ENCODE measurements at places on chromosomes 11 and 22.

GRCh38 chr11:1419811-1420210 lies 30.1 kb downstream of the BRSK2 start:
- DNase-seq = no peak

- no peak for DNase-seq
Measured at GRCh38 chr22:27857443-27857842, 55.9 kb upstream of the MN1 start.

DNA sequence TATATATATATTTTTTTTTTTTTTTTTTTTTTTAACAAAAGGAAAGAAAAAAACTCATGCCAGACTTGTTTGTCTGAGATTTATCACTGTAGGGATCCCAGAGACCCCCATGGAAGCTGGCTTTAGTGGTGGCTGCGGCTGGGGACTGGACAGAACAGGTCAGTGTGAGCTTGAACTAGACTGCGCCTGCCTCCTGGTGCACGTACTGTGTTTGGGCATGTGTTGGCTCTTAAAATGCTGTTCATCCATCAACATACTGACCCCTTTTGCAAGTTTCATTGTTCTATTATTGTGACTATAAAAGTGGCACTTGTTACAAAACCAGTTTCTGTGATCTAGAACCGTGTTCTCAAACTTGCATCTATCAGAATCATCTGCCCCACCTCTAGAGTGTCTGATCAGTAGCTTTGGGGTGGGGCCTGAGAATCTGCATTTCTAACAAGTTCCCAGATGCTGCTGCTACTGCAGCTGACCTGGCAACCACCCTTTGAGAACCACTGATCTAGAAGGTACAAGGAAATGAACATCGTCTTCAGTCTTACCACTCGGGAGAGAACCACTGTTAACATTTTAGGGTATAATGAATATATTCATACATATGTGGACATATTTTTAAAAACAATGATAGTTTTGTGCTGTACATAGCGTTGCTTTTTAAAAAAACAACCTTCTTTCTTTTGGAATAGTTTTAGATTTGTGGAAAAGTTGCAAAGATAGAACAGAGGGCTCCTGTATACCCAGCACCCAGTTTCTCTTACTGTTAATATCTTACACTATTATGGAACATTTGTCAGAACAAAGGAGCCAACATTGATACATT lies 54.0 kb downstream of the ZNRF3 start:
- DNase-seq = no peak

DNA sequence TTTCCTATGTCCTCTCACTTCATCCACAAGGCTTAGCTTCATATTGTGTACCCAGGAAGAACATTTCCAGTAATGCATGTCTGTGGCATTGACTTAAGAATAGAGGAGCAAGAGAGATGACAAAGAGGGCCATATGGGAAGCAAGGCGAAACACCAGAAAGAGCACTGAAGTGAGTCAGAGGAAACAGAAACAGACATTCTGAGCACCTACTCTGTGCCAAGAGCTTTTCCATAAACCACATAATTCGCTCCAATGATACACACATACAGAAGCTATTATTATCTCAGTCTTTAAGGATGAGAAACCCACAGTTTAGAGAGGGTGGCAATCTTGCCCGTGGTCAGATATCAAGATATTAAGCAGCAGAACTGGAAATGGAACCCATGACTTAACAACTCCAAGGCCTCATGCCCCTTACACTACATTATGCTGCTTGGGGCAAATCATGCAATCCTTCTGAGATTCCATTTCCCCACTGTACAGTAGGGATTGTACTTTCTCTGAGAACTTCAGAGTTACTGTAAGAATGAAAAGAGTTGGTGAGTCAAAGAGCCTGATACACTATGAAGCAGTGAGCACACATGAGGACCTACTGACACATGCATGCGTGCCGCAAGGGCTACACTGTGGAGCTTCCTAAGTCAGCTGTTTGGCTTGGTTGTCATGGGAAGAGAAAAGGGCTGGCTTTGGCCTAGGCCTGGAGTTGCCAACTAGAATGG lies 126.6 kb downstream of the KCNC1 start:
- no peak for DNase-seq

GRCh38 chr11:34021977-34022735 lies 29.4 kb upstream of the CAPRIN1 start:
- DNase-seq = no peak

DNA sequence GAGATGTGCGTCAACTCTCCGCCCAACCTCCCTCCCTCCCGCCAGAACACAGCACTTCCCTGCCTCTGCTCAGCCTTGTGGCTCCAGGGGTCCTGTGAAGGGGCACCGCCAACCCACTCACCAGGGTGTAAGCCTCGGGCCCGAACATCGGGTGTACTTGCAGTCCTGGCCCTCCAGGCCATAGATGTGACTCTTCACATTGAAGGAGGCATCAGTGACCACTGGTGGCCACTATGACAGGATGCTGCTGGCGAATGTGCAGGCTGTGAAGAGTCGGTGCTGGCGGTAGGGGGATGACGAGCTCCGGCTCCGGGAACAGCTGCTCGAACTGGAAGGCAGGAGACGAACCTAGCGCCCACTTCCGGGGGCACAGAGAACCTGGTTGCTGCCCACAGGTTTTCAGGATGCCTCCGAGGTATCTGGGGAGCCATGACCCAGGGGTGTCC lies 97.4 kb downstream of the MED15 start:
- DNase-seq = no peak

GRCh38 chr11:118374729-118375128 lies 15.3 kb downstream of the UBE4A start:
- DNase-seq = no peak

DNA sequence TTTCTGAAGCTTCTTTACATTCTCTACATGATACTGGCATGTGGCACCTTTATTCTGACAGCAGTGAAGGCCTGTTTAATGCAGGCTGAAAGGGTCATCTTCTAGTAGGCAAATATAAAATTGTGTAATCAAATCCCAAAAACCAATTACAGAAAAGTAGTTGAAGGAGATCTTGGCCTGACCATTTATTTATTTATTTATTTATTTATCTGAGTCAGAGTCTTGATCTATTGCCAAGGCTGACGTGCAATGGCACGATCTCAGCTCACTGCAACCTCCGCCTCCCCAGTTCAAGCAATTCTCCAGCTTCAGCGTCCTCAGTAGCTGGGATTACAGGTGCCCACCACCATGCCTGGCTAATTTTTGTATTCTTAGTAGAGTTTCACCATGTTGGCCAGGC lies 22.7 kb upstream of the CECR2 start:
- DNase-seq = no peak
